RWPE1 (cell line): ENCODE measurements at places on chromosomes 3 and 15.

GRCh38 chr3:6753536-6753935, 107.4 kb upstream of the GRM7 start:
- DNase-seq, result no peak

GRCh38 chr15:92189166-92189565, 204.5 kb upstream of the ST8SIA2 start:
- DNase-seq, result no peak

- peak; percentile 3 for DNase-seq
Measured at GRCh38 chr3:103693831-103694230, 1259.0 kb downstream of the ZPLD1 start.

- no peak for DNase-seq
Measured at GRCh38 chr15:57562196-57562769, 29.4 kb upstream of the MYZAP start.

GRCh38 chr3:31676556-31676955, 143.8 kb downstream of the STT3B start:
- no peak for DNase-seq

DNA sequence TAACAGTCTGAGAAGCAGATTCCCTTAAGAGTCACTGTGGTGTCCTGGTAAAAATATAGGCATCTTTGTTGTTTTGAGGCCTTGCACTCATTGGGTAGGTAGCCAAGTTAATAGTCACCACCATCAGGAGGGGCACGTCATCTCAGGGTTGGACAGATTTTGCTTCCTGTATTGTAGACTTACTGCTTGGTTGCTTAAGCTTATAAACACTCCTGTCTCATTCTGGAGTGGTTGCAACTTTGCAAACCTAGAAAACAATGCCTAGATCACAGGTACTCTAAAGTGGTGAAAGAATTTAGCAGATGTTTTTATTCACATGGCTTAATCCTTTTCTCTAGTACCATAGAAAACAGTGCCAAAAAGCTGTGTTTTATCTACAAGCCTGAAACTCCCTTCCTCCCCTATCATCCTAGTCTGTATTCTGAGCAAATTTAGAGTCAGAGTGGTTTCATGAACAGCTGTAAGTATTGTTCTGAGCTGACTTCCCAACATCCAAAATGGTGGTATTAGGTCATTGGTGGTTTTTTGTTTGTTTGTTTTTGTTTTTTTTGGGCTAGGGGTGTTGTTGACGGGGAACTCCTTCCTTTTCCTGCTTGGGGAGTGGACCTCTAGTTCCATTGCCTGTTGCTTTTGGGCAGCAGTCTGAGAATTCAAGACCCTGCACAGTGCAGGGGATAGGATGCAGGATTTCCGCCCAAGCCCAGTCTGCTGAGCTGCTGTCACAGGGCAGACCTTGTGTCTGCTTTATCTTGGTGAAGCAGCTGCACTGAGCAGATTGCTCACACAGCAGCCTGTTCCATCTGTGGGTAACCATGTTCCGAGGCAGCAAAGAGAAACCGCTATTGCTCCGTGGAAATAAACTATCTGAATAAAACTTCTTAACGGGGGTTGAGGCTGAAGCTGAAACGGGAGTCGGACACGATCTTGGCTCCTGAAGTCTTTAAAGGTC, 202.0 kb downstream of the AKAP13 start:
- DNase-seq, result no peak

- DNase-seq, result no peak
Measured at GRCh38 chr15:75138016-75138999, 63.4 kb upstream of the C15orf39 start.

DNA sequence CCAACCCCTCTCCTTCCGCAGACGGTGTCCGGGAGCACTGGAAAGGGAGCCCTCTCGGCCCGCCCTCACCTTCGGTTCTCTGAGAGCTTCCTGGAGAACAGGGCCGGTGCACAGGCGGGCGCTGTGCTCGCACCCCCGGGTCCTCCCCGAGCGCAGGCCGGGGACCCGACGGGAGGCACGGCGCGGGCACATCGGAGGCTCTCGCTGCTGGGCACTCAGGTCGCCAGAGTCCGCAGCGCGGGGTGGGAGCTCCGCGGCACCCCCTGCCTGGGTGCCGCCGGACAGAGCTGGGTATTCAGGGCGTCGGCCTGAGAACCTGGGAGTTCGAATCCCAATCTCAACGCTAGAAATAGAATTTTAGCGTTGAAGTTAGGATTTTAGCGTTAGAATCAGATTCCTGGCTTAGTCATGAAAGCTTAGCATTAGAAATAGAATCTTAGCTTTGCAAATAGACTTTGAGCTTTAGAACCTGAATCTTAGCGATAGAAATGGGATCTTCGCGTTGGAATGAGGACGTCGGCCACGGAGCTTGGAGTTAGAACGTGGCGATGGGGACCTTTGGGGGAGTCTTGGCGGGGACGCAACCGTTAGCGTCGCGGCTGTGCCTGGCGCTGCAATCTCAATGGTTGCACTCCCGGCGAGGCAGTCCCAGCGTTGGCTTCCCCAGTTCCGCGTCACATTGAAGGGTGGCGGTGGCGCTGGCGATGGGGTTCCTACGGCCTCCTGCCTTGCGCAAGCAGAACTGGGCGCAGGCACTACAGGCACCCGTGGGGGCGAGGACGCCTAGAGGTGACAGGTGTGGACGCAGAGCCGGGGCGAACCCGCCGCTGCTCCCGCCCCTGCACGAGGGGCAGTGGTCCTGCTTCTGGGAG, 549 bp downstream of the TRH start:
- no peak for DNase-seq

GRCh38 chr15:98417346-98417745, 231.0 kb upstream of the IGF1R start:
- DNase-seq, result no peak
